Fibroblast of upper back skin (primary cell): ENCODE measurements at places on chromosomes 7 and 10.
A peak's percentile ranks its signal among the peaks of the same experiment; 100 is the strongest.

- peak; percentile 52 for DNase-seq
These were observed 27.0 kb downstream of the CALML3 start for GRCh38 chr10:5551531-5552375.

DNA sequence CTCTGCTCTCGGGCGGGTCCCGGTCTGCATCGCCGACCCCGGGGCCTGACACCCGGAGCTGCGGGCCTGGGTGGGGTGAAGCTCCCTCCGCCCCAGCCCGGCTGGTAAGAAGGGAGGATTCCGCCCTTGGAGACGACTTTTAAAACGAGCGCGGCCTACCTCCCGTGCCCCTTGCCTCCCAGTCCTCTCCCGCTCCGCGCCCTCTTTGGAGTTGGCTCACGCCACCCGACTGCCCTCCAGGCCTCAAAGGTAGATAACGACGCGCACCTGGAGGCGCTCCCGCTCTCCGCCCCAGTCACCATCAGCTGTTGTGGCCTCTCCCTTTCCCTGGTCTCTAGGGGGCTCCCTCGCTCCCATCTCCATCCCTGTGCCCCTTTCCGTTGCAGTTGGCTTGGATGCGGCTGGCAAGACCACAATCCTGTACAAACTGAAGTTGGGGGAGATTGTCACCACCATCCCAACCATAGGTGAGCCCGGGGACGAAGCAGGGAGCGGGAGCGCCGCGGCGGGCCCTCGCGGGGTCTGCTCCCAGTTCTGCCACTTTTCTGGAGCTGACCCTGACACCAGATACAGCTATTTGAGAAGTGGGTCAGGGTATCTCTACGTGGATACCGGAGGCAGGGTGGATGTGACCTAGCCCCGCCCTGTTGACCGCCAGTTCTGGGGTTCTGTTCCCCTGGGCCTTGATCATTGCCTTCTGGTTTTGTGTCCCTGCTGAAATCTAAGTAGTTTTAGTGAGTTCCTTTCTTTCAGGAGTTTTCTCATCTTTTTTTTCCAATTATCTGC lies 679 bp downstream of the ARF5 start:
- DNase-seq, result peak; percentile 59

DNA sequence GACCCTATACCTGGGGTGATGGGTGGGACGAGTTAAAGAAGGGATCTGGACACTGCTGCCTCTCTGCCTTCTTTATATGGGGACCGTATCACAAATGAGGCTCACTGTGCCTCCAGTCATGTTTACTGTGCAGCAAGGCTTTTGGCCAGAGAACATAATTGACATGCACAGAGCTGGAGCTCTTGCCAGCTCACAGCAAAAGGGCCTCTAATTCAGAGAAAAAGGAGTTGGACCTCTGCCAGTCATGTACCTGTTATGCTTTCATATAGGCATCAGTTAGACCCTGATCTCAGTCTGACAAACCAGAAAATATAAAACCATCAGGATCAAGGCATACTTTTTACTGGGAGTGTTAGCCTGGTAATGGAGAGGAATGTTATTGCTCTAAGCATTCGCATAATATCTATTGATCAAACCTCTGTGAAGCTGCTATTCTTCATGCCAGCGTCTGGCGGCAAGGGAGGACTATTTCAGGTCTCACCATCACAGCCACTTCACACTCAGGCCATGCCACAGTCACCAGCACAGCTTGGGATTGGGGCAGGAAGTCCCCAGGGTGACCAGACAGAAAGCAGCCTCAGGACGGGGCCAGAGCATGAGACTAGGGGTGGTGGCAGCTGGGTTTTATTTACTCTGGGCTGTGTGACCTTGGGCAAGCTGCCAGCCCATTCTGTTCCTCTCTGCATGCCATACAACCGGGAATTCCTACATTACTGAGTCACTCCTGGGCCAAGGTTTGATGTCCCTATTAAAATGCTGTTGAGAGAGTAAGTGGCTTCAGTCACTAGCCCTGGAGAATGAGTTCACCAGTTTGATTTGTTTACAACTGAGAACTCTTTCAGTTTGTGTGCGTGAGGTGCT lies 90.1 kb downstream of the NPSR1 start:
- DNase-seq, result peak; percentile 74

- DNase-seq, result no peak
These were observed 35.1 kb downstream of the GUSB start for GRCh38 chr7:65946904-65947303.

- DNase-seq, result no peak
These were observed 179.4 kb downstream of the CPEB3 start for GRCh38 chr10:92111336-92111939.

DNA sequence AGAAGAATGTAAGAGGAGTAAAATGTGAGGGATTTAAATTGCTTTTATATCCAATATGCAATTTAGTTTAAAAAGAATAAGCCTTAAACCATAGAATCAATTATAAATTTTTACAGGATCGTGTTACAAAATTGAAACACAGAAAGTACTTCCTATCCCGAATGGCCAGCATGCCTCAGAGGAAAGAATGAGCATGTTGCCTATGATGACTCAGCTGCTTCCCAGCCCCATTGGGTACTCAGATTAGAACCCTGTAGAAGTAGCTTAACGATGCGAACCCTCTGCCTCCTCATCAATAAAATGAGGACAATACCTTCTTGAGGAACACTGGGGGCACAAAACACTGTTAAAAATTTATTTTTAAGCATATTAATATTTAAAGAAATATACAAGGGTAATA lies 113.4 kb upstream of the CDK1 start:
- DNase-seq, result peak; percentile 42

GRCh38 chr10:70805619-70806215 lies 10.0 kb upstream of the SGPL1 start:
- no peak for DNase-seq

DNA sequence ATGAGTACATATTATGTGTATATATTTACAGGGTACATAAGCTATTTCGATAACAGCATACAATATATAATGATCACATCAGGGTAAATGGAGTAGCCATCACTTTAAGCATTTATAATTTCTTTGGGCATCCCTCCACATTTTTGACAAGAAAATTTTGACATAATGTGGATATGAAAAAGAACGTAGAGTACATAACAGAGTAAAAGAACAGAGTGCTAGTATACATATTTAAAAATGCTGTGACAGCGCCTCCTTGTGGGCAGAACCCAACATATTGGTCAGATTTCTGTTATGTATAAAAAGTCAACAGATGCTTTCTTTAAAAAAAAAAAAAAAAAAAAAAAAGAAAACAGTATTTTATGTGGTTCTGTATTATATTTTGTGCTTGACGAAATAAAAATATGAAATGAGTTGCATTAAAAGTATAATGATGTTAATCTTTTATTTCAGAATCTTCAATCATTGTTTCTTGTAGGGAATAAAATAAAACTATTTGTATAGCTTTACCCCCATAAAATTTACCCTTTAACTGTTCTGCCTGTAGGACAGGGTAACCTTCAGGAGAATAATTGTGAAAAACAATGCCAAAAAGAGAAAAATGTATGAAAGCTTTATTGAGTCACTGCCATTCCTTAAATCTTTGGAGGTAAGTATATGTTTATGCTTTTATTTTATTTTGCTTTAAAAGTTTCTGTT lies 18.3 kb upstream of the HBP1 start:
- DNase-seq, result peak; percentile 63

GRCh38 chr7:79334334-79334733 lies 119.1 kb downstream of the MAGI2 start:
- no peak for DNase-seq

DNA sequence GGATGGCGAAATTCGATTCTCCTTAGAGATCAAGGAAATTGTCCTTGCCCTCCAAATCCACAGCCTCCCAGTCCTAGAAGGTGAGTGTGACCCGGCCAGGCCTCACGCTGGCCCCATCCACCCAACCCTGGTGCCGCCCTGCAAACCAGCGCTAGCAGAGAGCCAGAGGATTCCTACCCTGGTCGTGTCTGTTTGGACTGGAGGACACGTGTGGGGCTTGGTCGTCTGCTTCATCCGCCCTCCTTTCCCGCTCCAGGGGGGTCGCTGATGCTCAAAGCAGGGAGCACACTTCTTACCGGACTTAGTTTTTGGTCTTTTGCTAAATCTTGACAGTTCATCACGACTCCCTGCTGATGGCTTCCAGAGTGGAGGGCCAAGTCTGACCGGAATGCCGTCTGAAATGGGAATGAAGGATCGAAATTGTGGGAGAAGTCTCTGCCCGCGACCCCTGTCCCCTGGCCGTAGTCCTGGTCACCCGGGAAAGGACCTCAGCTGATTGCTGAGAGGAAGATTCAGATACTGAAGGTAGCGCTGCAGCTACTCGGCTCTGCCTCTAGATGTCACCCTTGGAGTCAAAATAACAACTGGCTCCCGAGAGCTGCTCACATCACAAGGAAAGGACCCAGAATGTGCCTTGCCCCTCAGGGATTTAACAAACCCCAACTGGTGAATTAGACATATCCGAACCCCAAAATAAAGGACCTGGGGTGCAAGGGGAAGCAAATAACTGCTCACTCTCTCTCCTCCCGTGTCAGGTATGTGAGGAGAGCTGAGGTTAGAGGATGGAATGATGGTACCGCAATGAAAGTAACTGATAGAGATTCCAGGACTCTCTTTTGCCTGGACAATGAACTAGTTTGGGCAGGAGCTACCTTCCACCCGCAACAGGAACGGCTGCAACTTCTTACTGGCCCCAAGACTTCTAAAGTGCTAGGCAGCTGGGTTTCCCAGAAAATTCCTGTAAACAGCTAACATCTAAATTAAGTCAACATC lies 23.5 kb upstream of the ORC5 start:
- DNase-seq, result peak; percentile 57

DNA sequence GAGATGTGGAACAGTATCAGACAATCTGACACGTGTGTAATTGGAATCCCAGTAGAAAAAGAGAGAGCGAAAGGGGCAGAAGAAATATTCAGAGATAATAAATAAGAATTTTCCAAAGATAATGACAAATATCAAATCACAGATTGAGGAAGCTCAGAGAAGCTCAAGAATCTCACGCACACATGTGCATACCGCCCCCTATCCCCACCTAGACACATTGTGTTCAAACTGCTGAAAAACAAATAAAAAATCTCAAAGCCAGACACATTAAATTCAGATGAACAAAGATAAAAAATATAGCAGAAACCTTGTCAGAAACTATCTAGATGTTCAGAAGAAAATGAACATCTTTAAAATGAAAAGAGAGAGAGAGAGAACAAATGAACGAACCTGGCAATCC lies 17.2 kb downstream of the SFR1 start:
- DNase-seq, result no peak

- DNase-seq, result peak; percentile 35
These were observed 46.9 kb downstream of the ZNRF2 start for GRCh38 chr7:30331338-30331737.

DNA sequence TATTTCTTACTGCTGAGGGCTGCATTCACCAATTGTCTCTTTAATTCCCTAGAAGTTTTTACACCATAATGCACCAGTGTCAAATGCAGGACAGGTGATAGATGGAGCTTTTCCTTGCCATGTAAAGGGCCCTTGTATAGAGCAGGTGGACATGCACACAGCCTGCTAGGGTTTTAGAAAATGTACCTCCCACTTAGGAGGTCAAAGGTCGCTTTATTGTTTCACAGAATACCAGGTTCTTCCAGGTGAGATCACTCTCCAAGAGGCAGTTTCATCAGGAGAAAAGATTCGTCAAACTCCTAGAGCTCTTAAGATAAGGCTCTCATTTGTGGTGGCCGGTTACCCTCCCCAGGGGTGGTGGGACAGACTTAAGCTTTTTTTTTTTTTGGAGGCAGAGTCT lies 215.8 kb downstream of the PHTF2 start:
- DNase-seq, result no peak

DNA sequence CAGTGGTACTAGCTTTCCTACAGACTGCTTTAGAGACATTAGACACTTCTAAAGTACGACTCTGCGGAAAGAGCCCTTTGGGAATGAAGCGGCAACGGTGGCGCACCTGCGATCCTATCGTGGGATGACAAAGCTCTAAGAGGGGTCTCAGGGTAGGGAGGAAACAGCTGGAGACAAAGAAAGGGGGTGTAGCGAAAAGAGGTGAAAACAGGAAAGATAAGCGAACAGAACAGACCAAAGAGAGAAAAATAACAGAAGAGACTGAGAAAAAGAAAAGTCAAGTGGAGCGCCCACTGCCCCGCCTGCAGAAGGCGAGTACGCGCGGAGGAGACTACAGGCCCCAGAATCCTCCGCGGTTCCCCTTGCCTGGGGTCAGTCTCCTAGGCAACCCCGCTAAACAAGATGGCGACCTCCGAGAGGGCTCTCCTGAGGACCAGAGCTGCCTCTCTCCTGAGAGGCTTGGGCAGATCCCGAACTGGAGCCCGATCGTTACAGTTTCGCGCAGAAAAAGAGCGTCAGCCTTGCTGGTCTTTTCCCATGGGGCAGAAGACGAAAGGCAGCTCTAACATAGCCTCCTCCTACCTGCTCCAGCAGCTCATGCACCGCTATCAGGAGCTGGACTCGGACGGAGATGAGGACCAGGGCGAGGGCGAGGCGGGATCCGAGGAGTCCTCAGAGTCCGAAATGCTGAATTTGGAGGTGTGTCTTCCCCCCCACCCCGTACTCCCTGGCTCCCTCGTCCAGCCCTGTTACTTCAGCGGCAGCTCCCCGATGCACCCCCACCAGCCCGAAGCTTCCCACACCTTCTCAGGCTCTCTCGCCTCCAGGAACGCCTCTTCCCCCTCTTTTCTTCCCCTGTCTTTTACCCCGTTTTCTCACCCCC lies at the start of gene LRGUK:
LRGUK (plus strand) TSS at position 375 of the 883 bp plus-strand sequence; CDS start at position 403, 28 bp downstream.
- peak; percentile 76 for DNase-seq

DNA sequence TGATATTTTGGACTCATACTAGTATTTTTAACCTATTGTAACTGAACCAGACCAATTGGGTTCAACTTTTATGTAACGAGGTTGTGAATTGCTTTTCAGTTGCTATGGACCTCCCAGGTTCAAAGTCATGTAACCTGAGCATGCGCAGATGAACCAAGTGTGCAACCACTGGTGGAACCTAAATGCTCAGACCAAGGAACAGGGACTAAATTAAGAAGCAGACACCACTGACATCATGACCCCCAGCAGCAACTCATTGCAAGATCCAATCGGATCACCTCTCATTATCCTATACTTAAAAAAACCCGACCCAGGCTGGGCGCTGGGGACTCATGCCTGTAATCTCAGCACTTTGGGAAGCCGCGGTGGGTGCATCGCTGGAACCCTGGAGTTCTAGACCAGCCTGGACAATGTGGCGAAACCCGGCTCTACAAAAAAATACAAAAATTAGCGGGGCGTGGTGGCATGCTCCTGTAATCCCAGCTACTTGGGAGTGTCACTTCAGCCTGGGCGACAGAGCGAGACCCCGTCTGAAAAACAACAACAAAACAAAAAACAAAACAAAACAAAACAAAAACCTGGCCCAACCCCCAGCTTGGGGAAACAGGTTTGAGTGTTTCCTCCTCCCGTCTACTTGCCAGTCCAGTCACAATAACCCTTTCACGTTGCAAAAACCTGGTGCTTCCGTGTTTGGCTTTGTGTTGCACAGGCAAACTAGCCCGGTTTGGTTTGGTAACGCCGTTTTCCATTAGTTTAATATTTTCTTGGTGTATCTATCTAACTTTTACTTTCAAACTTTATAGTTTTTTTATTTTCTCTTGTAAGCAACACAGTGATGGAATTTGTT lies 11.3 kb upstream of the ZNF518A start:
- DNase-seq, result no peak

DNA sequence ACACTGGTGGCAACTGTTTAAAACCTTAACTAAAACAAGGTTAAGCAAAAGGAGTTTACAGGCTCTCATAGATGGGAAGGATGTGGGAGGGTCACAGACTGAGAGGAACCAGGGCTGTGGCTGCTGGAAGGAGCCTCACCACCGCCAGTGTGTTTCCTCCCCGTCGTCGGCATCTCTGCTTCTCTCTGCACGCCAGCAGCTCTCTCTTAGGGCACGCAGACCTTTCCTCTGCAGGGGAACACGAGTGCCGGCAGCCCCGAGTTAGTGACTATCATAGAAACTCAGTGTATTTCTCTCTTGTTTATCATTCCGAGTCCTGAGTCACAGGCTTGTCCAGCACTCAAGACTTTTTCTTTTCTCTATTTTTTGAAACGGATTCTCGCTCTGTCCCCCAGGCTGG lies 8.1 kb upstream of the SH2D4B start:
- no peak for DNase-seq
